NCI-H146 (cell line): ENCODE measurements at places on chromosomes 7 and 10.

DNA sequence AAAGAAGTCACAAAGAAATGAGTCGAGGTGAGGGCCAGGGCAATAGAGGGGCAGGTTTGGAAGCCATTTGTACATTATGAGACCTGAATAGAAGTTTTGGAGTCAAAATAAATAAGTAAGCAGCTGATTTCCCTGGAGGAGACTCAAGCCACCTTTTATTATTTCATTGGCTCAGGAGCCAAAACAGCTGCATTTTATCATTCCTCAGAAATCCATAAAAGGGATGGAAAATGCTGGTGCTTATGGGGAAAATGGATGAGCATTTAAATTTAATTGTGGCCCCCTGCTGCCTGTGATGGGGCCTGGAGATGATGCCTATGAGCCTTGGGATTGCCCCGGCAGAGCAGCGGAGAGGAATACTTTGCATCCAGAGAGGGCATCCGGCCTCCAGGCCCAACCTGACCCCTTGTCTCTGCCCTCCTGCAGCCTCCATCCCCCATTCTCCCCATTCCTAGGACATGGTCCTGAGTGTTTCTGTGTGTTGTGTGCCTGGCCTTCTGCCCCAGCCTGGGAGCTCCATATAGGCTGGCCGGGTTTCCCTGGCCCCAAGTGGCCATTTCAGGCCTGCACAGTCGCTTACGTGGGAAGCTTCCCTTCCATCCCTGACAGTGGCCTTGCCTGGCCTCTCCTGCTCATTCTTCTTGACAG is 296.8 kb upstream of the ZMIZ1 start:
- peak; percentile 26 for DNase-seq

DNA sequence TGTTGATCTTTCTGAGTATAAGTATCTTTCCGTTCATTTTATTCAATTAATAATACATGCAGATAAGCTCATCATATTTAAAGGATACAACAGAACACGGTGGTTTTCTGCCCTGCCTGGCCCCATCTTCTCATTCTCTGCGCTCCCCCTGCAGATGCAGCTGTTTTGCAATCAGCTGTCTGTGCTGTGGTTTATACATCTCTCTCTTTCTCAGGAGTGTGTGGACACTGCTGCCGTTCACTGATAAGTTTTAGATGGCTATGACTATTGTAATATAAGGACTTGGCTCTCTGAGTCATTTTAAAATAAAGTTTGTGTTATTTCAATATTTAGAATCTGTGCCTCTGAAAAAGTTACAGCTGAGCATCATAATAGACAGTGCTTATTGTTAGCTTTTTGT is 54.5 kb downstream of the CUL1 start:
- no peak for DNase-seq

DNA sequence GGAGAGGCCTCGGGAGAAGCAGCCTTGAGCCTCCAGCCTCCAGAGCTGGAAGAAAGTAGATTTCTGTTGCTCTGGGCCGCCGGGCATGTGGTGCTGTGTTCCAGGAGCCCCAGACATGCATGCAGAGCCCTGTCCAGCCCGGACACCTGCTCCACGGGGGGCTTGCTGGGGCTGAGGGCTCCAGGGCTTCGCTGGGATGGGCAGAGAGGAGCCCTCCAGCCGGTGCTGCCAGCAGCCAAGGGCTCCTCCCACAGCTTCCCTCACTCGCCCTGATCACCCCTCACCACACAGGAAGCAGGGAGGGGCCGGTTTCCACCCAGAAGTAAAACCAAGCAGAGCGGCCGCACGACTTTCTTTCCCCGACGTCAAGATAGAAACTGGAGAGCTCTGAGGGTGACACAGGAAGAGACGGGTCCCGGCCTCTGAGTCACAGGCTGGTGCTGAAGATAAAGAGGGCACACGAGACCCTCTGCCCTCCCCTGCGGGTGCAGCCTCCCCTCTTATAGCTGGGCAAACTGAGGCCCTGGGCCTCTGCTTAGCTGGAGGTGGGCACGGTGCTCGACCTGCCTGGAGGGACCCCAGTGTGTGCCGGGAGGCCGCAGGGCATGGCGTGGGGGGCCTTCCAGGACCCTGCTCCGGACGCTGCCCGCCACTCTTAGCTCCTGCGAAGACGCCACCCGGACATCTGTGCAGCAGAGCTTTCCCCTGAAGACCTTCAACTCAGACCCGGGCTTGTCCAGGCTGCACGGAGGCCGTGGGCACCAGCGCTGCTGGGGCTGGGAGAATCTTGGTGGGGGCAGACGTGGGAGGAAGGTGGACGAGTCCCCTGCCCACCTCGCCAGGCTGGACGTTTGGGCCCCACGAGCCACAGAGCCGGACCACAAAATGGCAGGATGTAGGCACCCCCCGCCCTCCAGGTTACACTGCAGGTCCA is 31.1 kb downstream of the ADAP1 start:
- peak; percentile 29 for DNase-seq

DNA sequence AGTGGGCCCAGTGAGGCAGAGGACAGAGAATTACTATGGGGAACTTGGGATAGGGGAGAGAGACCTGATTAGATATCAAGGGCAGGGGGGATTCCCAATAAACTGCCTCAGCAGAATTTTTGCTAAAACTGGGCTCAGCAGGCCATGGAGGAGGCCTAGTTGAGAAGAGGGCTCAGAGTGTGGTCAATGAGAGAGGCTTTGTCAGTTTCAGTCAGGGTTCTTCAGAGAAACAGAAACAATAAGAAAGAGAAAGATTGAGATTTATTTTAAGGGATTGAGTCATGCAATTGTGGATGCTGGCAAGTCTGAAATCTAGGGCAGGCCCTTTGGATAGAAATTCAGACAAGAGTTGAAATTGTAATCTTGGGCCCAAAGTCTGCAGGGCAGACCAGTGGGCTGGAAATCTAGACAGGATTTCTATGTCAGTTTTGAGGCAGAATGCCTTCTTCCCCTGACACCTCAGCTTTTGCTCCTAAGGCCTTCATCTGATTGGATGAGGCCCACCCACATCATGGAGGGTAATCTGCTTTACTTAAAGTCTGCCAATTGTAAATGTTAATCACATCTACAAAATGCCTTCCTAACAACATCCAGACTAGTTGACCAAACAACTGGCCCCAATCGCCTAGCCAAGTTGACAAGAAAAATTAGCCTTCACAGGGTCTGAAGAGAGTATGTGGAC is 33.5 kb upstream of the CCSER2 start:
- no peak for DNase-seq

- no peak for DNase-seq
Measured at GRCh38 chr7:63887031-63887430, 111.6 kb upstream of the ZNF722 start.

DNA sequence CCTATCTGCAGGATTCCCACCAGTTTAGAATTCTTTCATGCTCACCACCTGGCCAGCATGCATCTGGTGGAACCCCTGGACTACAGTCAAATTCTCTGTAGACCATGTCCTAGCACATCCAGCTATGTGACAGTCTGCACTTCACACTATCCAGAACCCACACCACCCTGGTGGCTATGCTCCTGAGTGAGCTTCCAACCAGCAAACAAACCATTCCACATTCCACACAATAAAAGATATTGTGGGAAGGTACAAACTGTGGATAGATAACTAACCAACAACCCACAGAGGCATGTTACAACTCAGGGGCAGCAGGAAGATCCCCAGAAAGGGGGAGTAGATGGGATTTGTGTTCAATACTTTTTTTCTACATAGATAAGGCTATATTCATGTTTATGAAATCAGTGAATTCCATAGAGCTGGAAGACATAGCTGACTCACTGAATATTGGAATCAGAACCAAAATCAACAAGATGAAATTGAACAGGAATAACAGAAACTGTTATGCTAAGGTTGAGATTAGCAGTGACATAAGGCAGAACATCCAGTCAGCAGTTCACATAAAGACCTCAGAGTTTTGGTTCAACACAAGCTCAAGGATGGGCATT is 72.5 kb downstream of the LRRC17 start:
- DNase-seq, result no peak

DNA sequence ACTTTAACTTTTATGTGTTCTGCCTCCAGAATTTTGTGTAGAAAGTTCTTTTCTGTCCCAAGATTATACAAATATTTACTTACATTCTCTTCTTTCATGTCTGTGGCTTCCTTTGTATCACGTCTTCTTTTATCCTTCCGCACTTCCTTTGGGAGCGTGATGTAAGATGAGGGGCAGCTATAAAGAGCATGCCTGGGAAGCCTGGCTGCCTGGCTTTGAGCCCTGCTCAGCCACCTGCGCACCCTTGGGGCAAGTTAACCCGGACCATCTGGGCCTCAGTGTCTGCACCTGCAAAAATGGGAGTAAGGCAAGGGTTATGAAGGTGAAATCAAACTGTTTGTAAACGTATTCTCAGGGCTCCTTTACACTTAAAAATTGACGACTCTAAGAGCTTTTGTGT is 25.2 kb downstream of the PALD1 start:
- no peak for DNase-seq

DNA sequence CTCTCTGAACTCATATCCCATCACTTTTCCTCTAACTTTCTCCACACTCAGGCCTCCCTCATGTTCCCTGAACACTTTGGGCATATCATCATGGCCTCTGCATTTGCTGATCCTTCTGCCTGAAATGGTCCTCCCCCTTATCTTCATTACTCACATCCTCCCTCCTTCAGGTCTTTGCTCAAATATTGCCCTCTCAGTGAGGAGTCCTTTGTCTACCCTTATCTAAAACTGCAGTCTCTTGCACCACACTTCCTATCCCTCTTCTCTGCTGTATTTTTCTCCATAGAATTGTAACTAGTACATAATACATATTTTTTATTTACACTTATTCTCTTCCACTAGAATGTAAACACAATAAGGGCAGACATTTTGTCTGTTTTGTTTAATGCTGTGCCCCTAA is 41.7 kb downstream of the DNAJC1 start:
- DNase-seq, result peak; percentile 11

DNA sequence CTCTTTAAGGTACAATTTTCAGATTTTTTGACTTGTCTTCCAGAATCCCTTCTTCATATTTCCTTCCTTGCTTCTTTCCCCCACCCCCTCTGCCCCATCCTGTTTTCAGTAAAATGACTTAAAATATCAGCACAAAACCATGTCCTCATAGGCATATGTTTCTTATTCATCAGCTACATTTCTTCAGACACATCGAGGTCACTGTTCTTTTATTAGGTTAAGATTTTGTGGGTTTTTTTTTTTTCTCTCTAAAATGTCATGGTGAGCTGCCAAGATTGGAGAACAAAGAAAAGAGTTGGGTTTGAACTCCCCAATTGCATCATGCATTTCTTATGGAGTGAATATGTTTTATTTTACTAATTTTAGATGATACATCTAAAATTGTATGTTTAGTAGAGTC is 35.8 kb downstream of the LAMB4 start:
- no peak for DNase-seq

DNA sequence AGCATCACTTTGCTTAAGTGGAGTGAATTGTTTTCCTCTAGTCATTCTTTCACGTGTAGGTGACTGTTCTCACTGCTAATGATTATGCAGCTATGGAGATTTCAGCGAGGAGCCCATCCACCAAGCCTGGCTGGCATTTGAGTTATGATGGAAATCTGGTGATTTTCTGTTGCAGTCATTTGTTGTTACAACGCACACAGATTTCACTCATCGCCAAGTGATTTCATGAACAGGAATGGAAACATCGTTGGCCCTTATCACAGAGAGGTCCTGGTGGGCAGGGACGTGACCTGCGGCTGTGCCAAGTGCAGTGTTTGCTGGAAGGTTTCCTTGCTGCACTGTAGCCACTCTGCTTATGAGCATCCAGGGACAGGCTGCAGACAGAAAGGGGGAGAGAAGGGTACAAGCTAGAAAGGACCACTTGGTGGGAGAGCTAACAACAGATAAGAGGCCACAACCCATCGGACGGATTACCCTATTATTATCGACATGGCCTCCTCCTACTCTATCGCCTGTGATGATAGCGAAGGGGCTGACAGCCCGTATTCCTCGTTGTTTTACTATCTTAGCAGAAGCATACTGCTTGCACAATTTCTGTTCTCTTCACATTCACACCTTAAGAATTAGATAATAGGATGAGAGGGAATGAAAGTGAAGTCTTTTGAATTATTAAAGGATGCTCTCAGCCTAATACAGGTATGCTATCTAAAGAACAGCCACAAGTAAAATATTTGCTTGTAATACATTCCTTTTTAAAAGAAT is 99.0 kb upstream of the PITRM1 start:
- DNase-seq, result peak; percentile 88

- DNase-seq, result no peak
Measured at GRCh38 chr7:71266912-71267311, 135.0 kb downstream of the GALNT17 start.

DNA sequence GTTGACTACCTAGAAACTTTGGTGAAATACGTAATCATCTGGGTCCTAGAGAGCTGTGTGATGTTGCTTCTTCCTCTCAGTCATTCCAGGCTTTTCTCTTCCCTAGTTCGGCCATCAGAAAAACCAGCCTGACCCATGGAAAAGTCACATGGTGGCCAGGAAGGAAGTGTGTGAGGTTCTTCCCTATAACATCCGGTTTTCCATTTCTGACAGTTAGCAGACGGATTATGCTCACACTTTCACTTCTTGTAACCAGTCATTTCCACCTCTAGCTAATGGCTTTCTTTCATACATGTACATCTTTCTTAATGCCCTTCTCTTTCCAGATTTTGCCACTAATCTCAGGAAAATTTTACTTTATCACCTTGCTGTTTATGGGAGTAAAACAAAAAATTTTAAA is 110.0 kb upstream of the GLCCI1 start:
- no peak for DNase-seq

GRCh38 chr10:46223626-46224413 is 63.0 kb upstream of the ANTXRL start:
- no peak for DNase-seq

DNA sequence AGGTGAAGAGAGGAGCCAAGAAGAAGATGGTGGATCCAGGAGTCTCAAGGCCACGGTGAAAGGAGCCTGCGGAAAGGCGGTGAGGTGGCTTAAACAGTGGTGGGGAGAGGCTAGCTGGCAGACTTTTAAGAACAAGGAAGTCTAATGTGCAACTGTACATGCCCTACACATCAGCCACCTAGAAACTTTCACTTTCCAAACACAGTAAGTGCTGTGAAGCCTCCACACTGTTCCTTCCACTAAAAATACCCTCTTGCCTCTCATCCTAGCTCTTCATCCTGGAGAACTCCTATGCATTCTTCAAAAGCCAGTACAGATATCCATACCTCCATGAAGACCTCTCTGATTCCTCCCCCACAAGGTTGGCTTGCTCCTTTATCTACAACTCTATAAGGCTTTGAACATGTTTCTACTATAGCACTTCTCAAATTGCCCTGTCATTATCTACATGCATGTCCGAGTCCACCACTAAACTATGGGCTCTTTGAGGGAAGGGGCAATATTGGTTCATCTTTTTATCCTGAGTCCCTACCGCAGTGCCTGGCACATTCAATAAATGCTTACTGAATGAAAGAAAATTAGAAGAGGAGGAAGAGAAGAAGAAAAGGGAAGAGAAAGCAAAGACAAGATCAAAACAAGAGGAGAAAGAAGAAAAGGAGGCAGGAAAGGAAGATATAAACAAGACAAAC is 54.2 kb downstream of the DNAJC12 start:
- DNase-seq, result no peak

DNA sequence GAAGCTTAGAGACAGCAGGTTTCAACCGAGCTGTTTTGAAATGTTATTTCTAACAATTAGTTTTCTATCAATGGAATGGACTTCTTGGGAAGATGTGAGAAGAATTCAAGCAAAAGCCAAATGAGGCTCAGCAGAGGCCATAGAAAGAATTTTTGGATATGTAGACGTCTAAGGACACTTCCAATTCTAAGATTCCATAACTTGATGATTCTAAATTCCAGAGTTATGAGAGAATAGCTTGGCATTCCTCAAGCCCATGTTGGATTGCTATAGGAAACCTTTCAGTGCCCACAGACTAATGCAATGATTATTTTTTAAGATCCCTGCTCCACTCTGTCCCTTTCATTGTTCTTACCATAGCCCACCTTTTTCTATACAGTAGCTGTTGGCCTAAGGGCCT is 77.2 kb upstream of the PALS2 start:
- DNase-seq, result no peak

GRCh38 chr10:48533951-48534720 is 70.7 kb downstream of the ARHGAP22 start:
- DNase-seq, result no peak
